ENCODE measurements at places on chromosomes 11 and 22.

- no peak for DNase-seq
Observed at GRCh38 chr11:123273616-123274015, 78.6 kb upstream of the CLMP start.

DNA sequence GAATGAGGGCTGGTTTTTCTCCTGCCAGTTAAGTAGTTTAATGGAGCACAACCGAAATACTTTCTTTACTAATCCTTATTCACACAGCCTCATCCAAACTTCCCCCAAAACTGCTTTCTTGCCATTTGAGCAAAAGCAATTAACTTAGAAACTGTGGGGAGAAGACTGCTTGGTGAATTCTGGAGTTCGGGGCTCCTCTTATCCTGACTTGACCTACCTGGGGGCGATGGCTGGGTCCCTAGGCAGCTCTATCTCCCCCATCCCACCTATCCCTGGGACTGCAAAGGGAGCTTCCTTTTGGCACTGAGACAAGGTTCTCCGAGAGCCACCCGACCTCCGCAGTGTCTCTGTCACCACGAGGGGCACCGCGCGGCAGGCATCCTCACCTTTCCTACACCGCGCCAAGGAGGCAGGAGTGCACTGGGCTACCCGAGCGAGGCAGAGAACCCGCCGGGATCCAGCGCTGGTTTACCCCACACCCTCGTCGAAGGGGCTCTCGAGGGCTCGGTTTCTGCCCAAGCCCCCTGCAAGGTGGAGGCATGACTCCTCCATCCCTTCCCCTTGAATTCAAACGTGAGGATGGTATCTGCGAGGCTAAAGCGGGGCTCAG, 759 bp downstream of the DESI1 start:
- peak; percentile 34 for DNase-seq

DNA sequence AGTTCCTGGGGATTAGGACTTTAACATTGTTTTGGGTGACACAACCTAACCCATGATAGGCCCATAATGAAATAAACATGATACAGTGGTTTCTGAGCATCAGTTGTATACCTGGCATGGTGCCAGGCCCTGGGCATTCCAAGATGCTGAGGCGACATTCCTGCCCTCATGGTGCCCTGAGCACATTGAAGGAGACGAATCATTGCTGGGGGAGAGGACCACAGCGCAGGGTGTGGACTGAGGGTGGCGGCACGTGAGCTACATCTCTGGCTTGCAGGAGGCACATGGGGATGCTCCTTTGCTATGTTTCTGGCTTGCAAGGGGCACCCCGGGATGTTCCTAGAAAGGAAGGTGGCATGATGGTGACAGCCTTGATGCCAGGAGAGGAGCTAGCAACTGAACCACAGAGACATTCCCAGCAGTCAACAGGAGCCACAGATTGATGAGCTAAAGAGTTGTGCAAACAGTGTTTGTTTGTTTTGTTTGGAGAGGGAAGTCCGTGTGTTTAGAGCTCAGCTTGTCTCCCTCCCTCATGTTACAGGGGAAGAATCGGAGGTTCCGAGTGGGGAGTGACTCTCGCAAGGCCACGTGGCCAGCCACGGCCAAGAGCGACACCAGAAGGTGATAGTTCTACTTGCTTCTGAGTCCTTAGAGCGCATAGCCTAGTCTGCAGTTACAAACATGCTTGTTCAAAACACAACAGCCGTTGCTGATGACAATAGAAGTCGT, 106.4 kb downstream of the MIAT start:
- DNase-seq = no peak

- DNase-seq = no peak
Observed at GRCh38 chr11:119739021-119739703, 10.2 kb upstream of the NECTIN1 start.

DNA sequence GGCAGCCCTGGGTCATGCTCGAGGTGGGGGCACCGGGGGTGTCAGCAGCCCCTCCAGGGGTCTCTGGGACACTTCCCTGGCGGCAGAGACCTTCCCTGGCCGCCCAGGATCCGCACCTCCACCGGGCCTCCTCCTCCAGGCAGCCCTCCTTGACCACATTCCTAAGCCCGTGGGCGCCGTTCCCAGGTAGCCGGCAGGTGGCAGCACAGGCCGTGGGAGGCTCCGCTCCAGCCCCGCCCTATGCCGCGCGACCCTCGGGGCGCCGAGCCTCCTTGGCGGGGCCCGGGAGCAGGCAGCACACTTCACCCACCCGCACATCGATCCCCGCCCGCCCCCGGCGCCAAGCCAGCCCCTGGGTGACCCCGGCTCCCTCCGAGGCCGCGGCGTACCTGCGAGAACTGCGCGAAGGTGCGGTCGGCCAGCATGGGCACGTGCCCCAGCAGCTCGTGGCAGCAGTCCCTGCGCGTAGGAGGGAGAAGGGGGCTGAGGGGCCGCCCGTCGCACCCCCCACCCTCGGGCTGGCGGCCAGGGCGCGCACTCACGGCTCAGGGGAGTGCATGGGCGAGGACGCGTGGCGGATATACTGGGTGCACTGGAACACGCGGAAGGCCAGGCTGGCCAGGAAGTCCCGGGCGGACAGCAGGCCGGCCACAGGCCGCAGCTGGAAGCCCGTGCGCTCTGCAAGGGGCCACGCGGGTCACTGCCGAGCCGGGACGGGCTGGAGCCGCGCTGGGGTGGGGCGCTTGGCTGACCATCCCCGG, 5.3 kb upstream of the INS start:
- DNase-seq = no peak

DNA sequence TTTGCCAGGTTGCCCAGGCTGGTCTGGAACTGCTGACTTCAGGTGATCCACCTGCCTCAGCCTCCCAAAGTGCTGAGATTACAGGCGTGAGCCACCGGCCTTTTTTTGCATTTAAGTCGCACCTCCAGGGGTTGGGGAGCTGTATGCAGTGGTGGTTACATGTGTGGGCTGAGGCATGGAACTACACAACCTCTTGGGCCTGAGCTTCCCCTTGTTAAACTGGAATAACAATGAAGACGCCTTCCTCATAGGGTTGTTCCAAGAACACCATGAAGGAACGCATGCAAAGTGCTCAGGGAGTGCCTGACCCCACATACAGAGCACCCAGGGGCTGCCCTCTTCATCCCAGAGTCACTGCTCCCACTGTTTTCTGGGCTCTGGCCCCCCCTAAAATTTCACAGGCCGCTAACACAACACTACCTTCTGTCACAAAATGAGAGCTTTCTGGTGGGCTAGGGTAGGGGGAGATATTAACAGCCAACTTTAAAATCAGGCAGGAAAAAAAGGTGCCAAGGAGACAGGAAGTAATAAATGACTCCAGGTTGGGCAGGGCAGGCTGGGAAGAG, 1.3 kb upstream of the FAM118A start:
- no peak for DNase-seq

GRCh38 chr11:19347911-19348310, 107.2 kb upstream of the E2F8 start:
- no peak for DNase-seq
